Activated T-helper 9 cell treated with anti-CD3 and anti-CD28 coated beads, Interleukin-2, amount 50 U/mL, for 16 hours (primary cell): ENCODE measurements at places on chromosomes 1 and 21.

GRCh38 chr1:29657816-29658215 is 421.5 kb downstream of the PTPRU start:
- DNase-seq = no peak

DNA sequence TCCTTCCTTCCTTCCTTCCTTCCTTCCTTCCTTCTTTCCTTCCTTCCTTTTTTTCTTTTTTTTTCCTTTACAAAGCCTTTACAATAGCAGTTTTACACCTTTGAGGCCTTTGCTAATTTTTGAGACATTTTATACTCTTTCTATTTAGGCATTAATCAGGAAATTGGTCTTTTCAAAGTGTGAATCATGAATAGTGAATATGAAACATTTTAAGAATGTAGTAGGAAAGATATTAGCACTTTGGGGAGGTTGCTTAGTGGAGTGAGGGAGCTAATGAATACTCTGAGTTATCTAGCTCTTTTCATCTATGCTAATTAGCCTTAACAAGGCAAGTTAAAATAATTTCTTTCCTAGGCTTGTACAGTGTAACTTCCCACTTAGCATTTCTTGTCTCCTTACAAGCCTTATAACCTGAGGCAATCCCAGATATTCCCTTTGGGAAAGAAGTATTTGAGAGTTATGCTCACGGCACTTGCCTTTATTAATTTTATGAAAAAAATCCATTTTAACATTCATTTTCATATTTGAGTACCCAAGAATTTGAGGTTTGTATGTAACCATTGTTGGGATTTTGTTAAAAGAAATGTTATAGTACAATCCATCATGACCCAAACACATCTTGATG is 122.6 kb downstream of the NTNG1 start:
- no peak for DNase-seq

DNA sequence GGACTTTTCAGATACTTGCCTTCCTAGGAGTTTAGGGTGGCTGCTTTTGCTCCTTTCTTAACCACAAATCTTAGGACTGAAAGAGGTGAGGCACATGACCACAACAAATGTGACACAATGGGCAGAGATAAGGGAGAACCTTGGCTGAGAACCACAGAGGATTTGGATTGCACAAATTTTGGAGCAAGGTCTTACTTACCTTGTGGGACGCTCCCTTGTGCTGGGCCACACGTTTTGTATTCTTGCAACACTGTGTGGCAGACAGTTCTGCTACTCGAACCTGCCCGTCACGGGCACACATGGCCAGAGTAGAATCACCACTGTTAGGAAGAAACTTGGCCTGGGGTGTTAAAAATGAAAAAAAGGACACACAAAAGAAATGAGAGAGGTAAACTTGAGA is 23.9 kb downstream of the DCAF8 start:
- DNase-seq = no peak

- DNase-seq = no peak
Measured at GRCh38 chr1:189637041-189637440, 840.6 kb downstream of the BRINP3 start.
